ENCODE measurements at places on chromosomes 12 and 14.

GRCh38 chr12:41225179-41225578 lies 37.1 kb downstream of the PDZRN4 start:
- DNase-seq = no peak

DNA sequence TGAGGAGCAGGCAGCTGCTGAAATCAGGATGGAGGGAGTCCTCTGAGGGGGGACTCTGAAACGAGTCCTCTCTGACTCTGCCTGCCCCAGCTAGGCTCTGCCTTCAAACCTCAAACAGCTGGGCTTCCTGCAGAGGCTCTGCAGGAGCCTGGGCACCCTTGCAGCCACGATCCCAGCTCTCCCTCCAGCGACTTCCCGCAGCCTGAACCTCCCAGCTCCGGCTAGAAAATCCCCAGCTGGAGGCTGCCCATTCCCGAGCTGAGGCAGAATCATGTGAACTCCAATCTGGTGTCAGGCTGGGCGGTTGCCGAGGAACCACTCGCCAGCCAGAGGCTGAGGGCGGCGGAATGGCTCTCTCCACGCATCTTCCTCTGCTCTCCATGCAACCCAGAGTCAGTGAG lies at the start of gene GPR68:
Gene GPR68, minus strand, starts transcription at position 204 of the 401 bp plus-strand sequence. CDS start 9,654 bp downstream, outside the sequence.
- no peak for DNase-seq

- no peak for DNase-seq
These were observed 171.2 kb downstream of the CALM1 start for GRCh38 chr14:90567991-90568390.

- no peak for DNase-seq
These were observed 31.4 kb downstream of the MAP1LC3B2 start for GRCh38 chr12:116590561-116590960.

GRCh38 chr12:106248846-106249371 lies 1.1 kb upstream of the CKAP4 start:
- DNase-seq = no peak

DNA sequence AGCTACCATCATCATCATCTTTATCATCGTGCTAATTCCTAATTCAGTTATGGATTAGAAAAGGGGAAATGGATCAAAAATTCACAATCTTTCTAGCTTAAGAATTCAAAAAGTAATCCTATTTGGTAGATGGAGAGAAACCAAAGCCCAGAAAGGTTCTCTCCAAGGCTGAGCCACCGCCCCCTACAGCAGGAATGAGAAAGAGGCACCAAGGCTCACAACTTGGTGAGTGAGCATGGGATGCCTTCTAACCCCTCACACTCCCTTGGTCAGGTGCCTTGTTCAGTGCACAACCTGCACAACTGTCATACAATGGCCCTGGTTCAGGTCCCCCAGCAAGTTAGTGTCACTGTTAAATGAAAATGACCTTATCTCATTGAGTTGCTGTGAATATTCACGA lies 171.5 kb downstream of the ANO2 start:
- DNase-seq = no peak

GRCh38 chr12:119544765-119545625 lies 48.6 kb upstream of the TMEM233 start:
- DNase-seq = peak; percentile 87

DNA sequence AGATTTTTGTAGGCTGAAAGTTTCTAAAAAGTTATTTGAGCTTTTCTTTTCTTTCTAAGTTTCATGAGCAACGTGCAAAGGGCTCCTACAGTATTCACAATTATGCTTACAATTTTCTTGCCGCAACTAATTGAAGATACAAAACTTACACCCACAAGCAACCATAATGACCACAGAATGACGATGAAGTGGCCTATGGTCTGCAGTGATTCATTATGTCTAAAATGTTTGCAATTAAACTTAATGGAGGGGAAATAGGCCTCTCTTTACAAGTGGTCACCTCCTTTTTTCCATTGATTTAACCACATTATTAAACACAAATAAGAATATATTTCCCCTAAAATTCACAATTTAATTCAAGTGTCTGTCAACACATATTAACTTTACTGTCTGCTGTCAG lies 732.6 kb upstream of the FLRT2 start:
- DNase-seq = no peak

DNA sequence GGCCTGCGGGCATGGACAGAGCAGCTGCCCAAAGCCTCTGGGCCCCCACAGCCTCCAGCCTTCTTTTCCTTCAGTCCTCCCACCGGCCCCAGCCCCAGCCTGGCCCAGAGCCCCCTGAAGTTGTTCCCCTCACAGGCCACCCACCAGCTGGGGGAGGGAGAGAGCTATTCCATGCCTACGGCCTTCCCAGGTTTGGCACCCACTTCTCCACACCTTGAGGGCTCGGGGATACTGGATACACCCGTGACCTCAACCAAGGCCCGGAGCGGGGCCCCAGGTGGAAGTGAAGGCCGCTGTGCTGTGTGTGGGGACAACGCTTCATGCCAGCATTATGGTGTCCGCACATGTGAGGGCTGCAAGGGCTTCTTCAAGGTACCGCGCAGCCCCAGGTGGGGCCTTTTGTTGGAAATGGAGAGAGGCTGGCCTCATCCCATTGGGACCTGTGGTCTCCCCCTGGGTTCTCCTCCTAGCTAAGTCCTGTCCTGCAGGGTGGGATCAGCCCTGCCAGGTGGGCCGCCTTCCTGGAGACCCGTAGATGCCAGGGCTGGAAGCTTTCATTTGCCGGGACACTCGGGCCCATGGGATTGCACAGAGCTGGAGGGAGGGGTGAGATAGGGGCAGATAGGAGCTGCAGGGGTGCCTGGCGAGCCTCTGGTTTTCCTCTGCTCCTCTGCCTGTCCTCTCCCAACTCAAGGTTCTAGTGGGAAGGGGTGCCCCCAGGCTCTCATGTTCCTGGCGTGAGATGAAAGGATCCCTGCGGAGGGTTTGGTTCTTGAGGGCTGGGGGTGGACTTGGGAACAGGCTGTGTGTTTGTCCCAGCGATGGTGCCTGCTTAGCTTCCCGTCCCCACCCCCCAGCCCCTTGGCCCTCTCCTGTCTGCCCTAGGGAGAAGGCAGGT lies 3.8 kb downstream of the NR4A1 start:
- DNase-seq = no peak

DNA sequence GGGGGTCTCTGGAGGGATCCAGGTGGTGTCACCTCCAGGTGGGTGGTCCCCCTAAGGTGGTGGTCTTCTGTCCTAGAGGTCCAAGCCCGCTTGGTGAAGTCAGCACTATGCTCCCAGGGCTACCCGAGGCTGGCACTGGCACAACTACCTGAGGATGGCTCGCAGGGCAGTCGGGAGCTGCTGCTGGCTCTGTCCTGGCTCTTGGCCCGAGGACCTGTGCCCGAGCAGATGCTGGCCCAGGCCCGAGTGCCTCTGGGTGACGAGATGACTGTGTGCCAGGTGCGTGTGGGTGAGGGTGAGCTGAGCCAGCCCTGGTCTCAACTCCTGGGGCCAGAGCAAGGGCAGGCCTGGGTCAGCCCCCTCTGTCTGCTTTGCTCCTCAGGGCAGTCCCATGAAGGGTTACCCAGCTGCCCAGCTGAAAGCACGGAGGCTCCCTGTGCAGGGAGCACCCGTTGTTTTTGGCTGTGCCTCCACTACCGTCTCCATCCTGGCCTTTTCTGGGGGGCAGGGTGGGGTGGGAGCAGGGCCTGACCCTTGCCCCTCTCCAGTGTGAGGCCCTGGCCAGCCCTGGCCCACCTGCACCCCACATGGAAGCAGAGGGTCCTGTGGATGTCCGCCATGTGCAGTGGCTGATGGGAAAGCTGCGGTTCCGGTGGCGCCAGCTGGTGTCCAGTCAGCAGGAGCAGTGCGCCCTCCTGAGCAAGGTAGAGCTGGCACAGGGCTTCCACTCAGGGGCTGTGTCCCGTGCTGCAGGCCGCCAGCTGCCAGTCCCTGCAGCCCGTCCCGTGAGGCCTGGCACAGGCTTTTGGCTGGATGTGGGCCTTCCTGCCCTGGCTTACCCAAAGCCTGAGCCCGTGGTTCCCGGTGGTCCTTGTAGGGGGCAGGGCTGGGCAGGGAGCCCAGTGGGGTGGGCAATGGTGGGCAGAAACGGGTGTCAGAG lies 1.3 kb downstream of the TEDC1 start:
- no peak for DNase-seq

GRCh38 chr14:96567289-96567899 lies 65.2 kb downstream of the PAPOLA start:
- no peak for DNase-seq
